Muscle of leg (tissue), 16 donors: ENCODE measurements at places on chromosomes 6 and 20. TPM values are rescaled to one million over a fixed set of nuclear protein-coding genes. Genes with fewer than 3 reads are reported as not detected.

DNA sequence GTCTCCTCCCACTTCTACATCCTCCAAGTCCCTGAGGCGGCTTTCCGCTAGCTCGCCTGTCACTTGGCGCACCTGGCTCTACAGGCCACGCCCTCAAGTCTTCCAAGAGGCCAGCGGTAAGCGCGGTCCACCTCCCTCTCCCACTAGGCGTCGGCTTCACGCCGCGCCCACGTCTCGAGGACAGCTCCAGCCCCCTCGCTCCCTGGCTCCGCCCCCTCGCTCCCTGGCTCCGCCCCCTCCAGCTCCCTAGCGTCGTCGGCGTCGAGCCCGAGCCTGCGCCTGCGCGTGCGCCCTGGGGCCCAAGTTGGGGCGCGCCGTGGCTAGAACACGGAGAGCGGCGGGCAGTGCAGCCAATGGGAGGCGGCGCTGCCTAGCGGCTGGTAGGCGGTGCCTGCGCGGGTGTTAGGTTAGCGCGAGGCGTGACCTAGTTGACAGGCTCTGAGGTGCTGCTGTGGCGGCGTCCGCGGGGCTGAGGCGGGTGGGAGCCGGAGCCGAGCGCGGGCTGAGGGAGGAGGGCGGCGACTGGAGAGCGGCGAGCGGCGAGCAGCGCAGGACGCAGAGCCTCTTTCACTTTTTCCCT, at the start of gene MACROD2:
MACROD2 (plus strand) TSS at position 431 of the 580 bp plus-strand sequence.
- H3K27ac ChIP-seq: no peak within 1 kb of the TSS
- peaks cover 6% of the 10 kb centered on the region for H3K27me3 ChIP-seq
- no peaks in the 10 kb centered on the region for H3K36me3 ChIP-seq
- H3K4me3 ChIP-seq: peak within 1 kb of the TSS; percentile 50
- DNase-seq: peak; percentile 91
- peaks cover 8% of the 10 kb centered on the region for H3K4me1 ChIP-seq

DNA sequence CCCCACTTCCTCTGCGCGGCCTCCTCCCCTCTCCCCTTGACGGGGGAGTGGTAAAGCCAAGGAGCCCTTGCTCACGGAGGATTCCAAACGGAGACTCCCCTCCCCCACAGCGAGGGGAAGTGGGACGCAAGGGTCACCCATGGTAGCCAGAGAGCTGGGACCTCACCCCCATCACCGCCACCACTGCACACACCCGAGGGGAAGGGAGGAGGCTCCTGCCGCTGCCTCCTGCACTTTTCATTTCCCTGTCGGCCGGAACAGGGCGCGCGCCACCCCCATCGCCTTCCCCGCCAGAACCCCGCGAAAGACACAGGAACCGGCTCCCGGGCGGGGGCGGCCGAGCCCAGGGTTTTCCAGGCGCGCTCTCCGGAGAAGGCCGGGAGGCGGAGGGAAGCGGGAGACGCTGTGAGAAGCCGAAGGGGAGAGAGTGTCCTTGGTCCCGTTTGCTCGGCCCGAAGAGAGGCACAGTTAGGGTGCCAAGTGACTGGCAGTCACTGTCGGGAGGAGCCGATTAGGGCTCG, 789 bp downstream of the CCND3 start:
- DNase-seq: peak; percentile 63
- H3K27ac ChIP-seq: peak overlapping the region; percentile 81
- no peaks in the 10 kb centered on the region for H3K27me3 ChIP-seq
- H3K4me3 ChIP-seq: peak overlapping the region; percentile 95
- H3K4me1 ChIP-seq: peaks cover 52% of the 10 kb centered on the region

GRCh38 chr20:44133424-44133823, 53.6 kb downstream of the JPH2 start:
- no peaks in the 10 kb centered on the region for H3K27me3 ChIP-seq
- H3K4me1 ChIP-seq: peaks cover 32% of the 10 kb centered on the region
- no peak for DNase-seq
- H3K36me3 ChIP-seq: no peaks in the 10 kb centered on the region

The EYA2 gene
- total RNA-seq: 1.5 TPM

GRCh38 chr20:1824834-1825233, 70.4 kb upstream of the SIRPA start:
- H3K27ac ChIP-seq: peak overlapping the region; percentile 35
- no peak overlapping the region for H3K4me3 ChIP-seq
- peaks cover 14% of the 10 kb centered on the region for H3K4me1 ChIP-seq
- no peak for DNase-seq
- no peaks in the 10 kb centered on the region for H3K36me3 ChIP-seq

DNA sequence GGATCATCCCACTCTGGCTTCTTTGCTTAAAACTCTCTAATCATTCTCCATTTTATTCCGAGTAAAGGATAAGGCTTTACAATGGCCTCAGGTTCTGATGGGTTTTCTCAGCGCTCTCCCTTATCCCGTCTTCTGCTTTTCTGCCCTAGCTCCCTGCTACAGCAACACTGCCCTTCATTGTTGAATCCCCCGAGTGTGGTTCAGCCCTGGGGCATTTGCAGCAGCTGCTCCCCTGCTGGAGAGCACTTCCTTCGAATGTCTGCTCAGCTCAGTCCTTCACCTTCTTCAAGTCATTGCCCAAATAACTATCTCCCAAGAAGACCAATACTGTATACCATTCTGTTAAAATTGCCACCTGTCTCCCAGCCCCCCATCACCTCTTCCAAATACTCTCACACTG, 111.8 kb downstream of the TBXT start:
- H3K27ac ChIP-seq: peak overlapping the region; percentile 67
- H3K4me1 ChIP-seq: peaks cover 17% of the 10 kb centered on the region
- no peaks in the 10 kb centered on the region for H3K27me3 ChIP-seq
- H3K4me3 ChIP-seq: no peak overlapping the region
- H3K36me3 ChIP-seq: no peaks in the 10 kb centered on the region
- no peak for DNase-seq

GRCh38 chr6:165777680-165778079, 114.6 kb upstream of the PDE10A start:
- peaks cover 11% of the 10 kb centered on the region for H3K4me1 ChIP-seq
- no peaks in the 10 kb centered on the region for H3K36me3 ChIP-seq
- no peak overlapping the region for H3K27ac ChIP-seq
- DNase-seq: no peak
- H3K4me3 ChIP-seq: no peak overlapping the region
- peaks cover 2% of the 10 kb centered on the region for H3K27me3 ChIP-seq

DNA sequence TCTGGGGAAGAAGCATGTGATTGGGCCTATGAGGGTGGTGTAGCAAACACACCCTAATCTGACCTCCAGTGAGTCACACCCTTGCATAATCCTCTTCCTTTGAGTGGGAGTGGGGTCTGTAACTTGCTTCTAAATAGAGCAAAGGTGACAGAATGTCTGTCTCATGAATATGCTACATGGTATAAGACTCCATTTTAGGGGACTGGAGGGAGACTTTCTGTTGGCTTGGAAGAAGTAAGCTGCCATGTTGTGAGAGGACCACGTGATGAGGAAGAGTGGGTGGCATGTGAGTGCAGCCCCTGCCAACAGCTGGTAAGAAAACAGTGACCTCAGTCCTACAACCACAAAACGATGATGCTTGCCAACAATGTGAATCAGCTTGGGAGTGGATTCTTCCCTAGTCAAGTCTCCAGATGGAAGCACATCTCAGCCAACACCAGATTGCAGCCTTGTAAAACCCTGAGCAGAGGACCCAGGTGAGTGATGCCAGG, 3.7 kb downstream of the AK9 start:
- DNase-seq: no peak
- no peaks in the 10 kb centered on the region for H3K36me3 ChIP-seq
- no peaks in the 10 kb centered on the region for H3K27me3 ChIP-seq

DNA sequence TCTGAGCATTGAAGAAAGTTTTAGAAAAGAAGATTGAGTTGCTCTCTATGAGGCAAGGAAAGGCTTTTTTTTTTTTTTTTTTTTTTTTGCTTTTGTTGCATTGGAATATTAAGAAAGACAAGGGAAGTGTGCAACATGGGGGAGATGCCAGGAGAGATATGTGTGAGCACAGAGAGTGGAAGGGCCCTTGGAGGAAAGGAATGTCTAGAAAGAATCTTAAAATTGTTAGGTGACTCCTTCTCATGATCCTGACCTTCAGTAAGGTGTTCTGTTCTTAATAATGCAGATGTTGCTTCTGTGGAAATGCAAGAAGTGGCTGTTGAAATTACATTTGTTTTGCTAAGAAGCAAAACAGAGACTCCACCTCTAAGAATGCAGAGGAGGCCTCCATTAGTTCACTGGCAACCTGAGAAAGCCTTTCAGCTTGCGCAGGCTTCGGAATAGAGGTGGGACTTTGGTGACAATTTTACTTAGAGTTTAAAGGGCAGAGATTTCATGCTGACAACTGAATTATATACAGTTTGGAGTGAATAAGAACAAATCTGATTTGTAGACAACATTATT, 118.0 kb upstream of the ASCC3 start:
- H3K4me3 ChIP-seq: no peak overlapping the region
- no peak for DNase-seq
- no peaks in the 10 kb centered on the region for H3K27me3 ChIP-seq
- H3K36me3 ChIP-seq: no peaks in the 10 kb centered on the region

- no peak overlapping the region for H3K27ac ChIP-seq
- H3K4me3 ChIP-seq: peak overlapping the region; percentile 48
- H3K4me1 ChIP-seq: peaks cover 9% of the 10 kb centered on the region
- peaks cover 37% of the 10 kb centered on the region for H3K27me3 ChIP-seq
- DNase-seq: peak; percentile 69
These were observed 595 bp downstream of the EYA2 start for GRCh38 chr20:46894971-46895905.

The TMEM200A gene
- 9.2 TPM for total RNA-seq

DNA sequence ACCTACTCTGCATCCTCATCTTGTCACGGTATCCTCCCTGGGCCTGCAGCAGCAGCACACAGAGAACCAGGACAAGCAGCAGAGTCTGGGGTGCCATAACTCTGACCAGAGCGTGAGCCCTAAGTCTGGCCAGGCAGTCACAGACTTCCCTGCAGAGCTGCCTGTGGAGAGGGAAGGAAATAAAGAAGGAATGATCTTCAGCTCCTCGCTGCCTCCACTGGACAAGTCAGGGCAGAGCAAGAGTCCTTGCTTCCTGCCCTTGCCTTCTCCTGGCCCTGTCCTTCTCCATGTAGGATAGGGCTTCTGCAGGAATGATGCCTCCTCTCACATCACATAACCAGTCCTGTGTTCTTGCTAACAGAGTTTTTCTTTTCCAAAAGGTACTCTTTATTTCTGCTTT, 15.9 kb upstream of the WFDC11 start:
- H3K4me1 ChIP-seq: no peaks in the 10 kb centered on the region
- no peaks in the 10 kb centered on the region for H3K36me3 ChIP-seq
- no peak for DNase-seq
- no peak overlapping the region for H3K27ac ChIP-seq
- no peak overlapping the region for H3K4me3 ChIP-seq
- no peaks in the 10 kb centered on the region for H3K27me3 ChIP-seq

DNA sequence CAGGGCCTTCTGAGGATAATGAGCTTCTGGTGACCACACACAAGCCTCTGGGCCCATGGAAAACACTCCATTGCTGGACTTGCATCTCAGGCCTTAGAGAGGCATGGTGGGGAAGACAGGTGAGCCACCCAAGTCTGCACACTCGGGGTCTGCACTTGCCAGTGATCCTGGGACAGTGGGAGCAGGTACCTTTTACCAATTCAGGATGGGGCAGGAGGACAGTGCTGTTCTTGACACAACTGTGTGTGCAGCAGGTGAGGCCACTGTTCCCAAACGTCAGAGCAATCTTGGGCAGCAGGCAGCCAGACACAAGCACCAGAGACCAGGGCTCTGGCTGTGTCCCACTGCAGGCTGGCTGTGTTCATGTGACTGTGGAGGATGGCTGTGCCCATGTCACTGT, 221.3 kb downstream of the ERMARD start:
- peaks cover 5% of the 10 kb centered on the region for H3K4me1 ChIP-seq
- no peaks in the 10 kb centered on the region for H3K36me3 ChIP-seq
- peaks cover 2% of the 10 kb centered on the region for H3K27me3 ChIP-seq
- no peak overlapping the region for H3K4me3 ChIP-seq
- DNase-seq: no peak
- no peak overlapping the region for H3K27ac ChIP-seq

- no peaks in the 10 kb centered on the region for H3K27me3 ChIP-seq
- no peaks in the 10 kb centered on the region for H3K4me1 ChIP-seq
- no peak for DNase-seq
- H3K4me3 ChIP-seq: no peak overlapping the region
These were observed 62.6 kb downstream of the RPS12 start for GRCh38 chr6:132877003-132877402.

DNA sequence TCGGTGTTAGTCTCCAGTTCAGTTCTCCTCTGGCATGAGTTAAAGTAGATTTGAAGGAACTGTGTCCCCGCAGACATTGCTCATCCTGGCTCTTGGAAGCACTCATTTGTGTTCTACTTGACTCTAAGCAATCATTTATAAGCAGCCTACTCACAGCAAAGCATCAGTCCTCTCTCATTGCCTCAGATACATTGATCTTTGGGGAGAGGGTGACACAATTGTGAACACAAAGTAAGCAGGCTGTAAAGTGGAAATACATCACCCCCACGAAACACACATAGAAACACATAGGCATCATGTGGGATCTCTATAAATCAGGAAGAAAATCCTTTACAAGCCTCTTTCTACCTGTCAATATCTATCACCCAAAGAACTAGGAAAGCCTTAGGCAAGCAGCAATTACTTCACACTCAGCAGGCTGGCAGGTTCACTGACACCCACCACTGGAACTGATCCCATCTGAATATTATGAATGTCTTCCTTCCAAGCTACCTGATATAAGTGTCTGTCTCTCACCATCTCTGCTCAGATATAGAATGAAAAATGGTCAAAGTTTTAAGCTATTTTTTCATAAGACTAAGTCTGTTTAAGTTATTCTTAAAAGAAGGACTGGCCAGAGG, 675.8 kb downstream of the HACE1 start:
- no peak overlapping the region for H3K4me3 ChIP-seq
- peak; percentile 45 for DNase-seq
- H3K27me3 ChIP-seq: no peaks in the 10 kb centered on the region
- H3K27ac ChIP-seq: no peak overlapping the region

GRCh38 chr6:160931378-160932310, 59.9 kb upstream of the MAP3K4 start:
- DNase-seq: no peak
- H3K4me1 ChIP-seq: peaks cover 3% of the 10 kb centered on the region
- no peak overlapping the region for H3K27ac ChIP-seq
- no peaks in the 10 kb centered on the region for H3K36me3 ChIP-seq

The TRIM31 gene
- not detected for total RNA-seq

- peaks cover 6% of the 10 kb centered on the region for H3K36me3 ChIP-seq
- peaks cover 47% of the 10 kb centered on the region for H3K4me1 ChIP-seq
- H3K27ac ChIP-seq: peak overlapping the region; percentile 55
- no peak for DNase-seq
- H3K27me3 ChIP-seq: peaks cover 42% of the 10 kb centered on the region
These were observed 1.7 kb upstream of the TCF15 start for GRCh38 chr20:611843-612185.

DNA sequence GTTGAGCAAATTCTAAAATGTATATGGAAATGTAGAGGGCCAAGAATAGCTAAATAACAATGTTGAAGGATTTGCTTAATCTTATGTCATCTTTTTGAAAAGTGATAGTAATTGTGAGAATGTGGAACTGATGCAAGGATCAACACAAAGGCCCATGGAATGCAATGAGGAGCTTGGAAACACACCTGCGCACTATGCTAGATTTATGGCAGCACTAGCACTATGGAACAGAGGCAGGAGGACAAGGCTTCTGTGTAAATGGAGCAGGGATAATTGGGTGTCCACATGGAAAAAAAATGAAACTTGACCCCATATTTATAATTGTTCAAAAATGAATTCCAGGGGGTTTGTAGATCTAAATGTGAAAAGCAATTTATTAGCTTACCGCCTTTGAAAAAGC, 298.3 kb downstream of the FARS2 start:
- no peaks in the 10 kb centered on the region for H3K27me3 ChIP-seq
- H3K4me1 ChIP-seq: no peaks in the 10 kb centered on the region
- no peak overlapping the region for H3K27ac ChIP-seq
- no peak for DNase-seq
- H3K4me3 ChIP-seq: no peak overlapping the region
